ENCODE measurements at places on chromosomes 6 and 20.

- no peak for DNase-seq
These were observed 218.3 kb downstream of the HTR1B start for GRCh38 chr6:77245026-77245425.

GRCh38 chr6:144580039-144580438 lies 294.9 kb downstream of the UTRN start:
- DNase-seq = no peak

DNA sequence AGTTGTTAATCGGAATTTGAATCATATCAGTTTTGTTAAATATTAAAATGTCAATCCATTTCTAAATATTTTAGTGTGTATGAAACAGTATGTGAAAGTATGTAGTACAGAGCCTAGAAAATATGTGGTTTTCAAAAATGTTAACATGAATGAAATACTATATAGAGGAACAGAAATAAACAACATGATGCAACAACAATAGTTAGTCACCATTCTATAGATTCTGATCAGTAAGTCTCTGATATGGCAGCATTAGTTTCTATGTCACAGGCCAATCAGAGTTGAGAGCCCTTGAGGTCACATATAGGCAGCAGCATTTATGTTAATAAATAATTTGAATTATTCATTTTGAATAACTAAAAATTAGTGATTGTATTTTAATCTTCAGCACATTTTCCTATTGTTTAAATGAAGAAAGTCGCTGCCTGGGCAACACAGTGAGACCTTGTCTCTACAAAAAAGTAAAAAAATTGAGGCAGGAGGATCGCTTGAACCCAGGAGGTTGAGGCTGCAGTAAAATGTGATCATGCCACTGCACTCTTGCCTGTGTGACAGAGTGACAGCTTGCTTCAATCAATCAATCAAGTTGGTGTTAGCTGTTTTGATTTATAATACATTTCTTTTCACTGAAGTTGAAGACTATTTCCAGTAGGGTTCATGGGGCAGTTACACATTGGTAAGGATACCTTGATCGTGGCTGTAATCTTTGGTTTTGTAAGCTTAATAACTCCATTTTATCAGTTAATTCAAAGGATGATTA lies 11.5 kb upstream of the MAP3K7 start:
- no peak for DNase-seq

- no peak for DNase-seq
These were observed 8.8 kb upstream of the CEP85L start for GRCh38 chr6:118660218-118660569.

DNA sequence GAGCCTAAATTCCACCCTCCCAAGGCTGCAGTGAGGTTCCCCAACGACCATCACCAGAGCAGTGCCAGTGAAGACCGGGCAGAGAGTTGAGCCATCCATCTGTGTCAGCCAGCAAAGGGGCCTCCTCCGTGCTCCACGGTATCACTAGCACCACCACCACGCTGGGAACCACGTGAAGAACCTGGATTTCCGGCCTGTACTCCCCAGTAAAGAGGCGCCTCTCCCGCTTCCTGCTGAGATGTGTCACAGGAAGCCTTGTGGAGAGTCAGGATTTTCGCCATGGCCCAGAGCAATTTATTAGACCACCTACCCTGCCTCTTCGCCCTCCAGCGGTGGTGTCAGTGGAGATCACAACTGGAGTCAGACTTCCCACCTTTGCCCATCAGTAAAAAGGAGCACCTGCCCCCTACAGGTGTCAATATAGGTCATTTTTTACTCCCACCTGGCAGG lies 28.8 kb downstream of the CPXM1 start:
- DNase-seq = no peak

- DNase-seq = no peak
These were observed 69.5 kb downstream of the DAAM2 start for GRCh38 chr6:39861663-39862062.

DNA sequence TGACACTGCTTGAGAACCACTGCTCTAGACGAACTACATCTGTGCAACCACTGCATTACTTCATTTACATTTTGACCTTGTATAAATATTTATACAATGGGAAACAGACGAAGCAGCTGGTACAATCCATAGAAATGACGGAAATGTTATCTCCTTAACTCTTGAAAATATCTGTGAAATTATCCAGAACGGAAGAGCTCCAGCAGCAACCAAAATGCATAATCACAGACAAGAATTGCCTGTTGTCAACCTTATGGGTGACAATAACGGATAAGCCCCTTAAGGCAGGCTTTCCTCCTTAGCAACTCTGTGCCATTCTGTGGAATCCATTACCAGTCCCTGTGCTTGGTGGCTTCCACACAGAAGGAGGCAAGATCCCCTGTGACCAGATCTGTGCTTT lies 115.4 kb downstream of the DTNBP1 start:
- DNase-seq = no peak

DNA sequence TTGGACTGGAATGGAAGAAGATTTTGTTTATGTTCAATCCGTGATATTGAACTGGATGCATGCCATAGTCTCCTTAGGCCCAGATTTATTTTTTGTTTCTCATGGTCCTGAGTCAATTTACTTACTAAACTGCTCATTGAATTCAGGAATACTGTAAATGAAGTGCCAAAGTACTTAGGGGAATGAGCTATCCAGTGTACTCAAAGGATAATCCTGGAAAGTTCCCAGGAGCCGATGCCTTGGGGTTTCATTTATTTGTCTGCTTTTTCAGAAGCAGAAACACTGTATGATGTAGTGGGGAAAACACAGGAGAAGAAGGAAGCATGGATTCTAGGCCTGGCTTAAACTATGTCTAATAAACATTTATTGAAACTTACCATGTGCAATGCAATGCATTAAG lies 56.1 kb upstream of the THEMIS start:
- no peak for DNase-seq

DNA sequence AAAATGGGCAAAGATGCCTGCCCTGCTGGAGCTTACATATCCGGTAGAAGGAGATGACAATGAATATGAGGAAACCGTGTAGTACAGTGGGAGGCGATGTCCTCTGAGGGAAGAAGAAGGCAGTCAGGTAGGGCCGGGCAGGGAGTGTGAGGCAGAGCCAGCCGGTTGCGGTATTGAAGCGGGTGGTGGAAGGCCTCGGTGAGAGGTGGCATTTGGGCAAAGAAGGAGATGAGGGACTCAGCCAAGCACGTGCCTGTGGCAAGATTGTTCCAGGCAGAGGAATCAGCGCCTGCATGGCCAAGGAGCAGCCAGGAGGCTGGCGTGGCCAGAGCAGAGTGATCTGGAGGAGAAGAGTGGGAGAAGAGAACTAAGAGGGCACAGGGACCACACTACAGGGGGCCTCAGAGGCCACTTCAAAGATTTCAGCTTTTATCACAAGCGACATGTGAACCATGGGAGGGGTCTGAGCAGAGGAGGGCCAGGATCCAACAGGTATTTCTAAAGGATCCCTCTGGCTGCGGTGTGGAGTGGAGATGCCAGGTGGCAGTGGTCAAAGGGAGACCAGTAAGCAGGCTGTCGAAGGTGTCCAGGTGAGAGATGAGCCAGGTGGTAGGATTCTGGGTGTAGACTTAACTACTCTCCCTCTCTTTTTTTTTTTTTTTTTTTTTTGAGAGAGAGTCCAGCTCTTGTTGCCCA lies 13.8 kb downstream of the MDFI start:
- DNase-seq = no peak
